NCI-H2171 (cell line): ENCODE measurements at places on chromosomes 2 and 18.

DNA sequence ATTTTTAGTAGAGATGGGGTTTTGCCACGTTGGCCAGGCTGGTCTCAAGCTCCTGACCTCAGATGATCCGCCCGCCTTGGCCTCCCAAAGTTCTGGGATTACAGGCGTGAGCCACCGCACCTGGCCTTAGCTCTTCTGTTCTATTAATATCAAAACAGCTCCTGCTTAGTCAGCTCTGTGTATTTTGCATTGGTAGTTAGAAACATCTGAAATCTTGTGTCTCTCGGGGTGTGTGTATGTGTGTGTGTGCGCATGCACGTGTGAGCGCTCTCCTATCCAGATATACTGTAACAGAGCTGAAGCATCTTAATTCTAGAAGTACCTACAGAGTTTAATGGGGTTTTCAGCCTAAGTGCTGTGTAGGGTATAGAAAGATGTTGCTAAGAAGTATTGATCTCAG lies 33.7 kb downstream of the SETBP1 start:
- DNase-seq: no peak

DNA sequence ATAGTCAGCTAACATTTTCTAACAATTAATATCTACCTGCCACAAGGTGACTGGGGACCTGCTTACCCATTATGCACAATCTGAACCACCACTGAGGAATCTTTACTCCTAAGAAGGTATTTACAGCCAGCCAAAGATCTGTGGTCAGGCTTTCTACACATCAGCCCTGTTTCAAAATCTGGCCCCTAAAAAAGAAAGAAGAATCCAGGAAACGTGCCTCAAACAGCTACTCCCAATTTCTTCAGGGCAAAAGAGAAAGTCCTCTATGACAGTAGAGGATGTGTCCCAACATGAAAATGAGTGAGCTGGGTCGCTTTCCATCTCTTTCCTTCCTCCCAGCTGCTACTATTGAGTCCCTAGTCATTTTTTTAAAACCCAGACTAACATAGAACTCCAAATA lies 79.5 kb downstream of the EPB41L3 start:
- no peak for DNase-seq

GRCh38 chr2:55232863-55233657 lies 572 bp downstream of the RPS27A start:
- no peak for DNase-seq

GRCh38 chr2:236177604-236177966 lies 9.4 kb upstream of the GBX2 start:
- no peak for DNase-seq

- DNase-seq: no peak
Measured at GRCh38 chr2:203853271-203853670, 14.3 kb upstream of the CTLA4 start.

DNA sequence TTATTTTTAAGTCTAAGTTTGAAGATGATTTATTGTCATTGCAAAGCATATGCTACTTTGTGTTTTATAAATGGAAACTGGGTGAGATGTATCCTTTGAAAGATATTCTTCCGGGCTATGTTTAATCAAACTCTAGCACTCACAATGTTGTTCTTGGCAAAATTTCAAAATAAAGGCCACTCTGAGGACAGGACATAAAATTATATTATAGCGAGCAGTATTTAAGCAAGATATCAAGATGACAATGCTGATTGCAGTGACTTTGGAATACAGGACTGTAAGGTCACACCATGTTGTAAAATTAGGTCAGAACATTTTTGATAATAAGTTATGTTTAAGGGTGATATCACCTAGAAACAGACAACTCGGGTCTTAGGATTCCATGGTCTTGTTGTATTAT lies 14.2 kb downstream of the RPRM start:
- DNase-seq: no peak

DNA sequence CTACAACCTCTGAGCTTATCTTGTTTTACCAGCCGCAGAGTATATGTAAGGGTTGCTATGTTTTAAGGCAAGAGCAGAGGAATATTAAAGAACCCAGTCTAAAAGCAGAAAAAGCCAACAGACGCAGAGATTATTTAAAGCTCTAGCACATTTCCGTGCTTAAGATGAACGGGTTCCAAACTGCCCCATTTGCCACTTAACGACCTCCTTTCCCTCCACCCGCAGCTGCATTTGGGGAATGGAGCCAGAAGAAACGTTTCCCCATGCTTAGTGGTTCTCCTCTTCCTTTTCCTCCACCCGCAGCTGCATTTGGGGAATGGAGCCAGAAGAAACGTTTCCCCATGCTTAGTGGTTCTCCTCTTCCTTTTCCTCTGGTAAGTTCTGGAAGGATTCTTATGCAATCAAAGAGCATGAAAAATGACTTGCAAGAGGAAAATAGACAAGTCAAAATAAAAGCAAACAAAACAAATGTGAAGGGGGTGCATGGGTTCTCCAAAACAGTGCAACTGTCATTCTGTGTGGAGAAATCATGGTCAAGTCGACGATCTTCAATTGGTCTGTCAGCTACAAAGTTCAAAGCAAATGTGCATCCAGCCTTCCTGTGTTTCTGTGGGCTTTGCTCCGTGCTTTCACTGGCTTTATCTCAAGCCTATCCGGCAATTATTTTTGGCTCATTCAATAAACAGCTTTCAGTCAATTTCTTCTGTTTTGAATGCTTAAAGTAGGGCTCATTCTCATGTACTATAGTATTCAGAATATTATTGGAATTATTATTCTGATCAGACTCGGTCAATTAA lies 57.8 kb downstream of the DIPK1C start:
- DNase-seq: no peak

GRCh38 chr18:23228102-23229061 lies 93.1 kb downstream of the CABLES1 start:
- DNase-seq: peak; percentile 17

GRCh38 chr18:49678440-49678839 lies 116.6 kb downstream of the LIPG start:
- DNase-seq: no peak

DNA sequence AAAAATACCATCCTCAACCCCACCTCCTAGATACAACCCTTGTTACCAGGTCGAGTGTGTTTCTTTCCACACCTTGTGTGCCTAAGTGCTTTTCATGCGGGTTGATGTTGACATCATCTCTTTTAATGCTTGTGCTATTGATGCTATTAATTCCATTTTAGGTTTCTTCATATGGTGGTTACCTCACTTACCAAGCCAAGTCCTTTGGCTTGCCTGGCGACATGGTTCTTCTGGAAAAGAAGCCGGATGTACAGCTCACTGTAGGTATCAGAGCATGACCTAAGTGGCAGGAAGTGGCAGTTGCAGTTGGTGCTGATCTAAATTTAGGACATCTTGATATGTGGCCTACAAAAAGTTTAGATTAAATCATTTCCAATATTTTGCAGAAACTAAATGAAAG lies 149.9 kb upstream of the TTC39C start:
- no peak for DNase-seq

DNA sequence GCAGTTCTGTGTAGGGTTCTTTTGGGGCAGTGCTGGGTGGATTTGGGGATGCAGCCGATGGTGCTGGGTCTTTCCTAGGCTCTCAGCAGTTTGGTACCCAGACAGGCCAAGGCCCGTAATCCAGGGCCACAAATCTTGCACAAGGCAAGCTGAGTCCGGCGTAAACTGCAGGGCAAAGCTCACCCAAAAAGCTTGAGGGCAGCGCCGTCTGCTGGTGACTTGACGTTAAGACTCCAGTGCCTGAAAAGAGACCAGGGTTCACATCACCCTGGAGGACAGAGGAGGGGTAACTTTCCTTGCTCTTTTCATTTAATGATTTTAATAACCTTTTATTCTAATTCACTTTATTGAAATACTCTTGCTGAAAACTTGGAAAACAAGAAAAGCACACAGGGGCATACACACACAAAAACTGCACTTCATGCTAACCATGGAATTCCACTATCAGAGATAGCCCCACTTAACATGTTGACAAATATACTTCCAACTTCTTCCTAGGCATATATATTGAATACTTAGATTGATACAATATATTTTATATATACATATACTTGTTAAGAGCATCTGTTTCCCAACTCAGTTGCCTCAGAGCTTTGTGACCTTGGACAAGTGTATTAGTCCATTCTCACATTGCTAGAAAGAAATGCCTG lies 38.9 kb downstream of the CNGA3 start:
- DNase-seq: peak; percentile 65

DNA sequence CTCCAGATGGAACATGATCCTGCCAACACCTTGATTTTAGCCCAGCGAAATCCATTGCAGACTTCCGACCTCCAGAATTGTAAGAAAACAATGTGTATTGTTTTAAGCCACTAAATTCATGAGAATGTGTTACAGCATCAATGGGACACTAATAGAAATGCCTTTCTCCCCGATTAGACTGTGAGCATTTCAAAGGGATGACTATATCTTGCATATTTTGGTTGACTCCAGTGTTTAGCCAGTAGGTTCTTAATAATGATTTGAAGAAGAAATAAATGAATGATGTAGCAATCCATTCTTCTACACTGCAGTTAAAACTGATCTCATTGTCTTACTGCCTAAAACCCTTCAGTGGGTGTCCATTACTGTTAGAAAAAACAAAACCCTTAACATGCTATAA lies 67.4 kb upstream of the ACVR1C start:
- no peak for DNase-seq

GRCh38 chr2:184890311-184890710 lies 292.0 kb downstream of the ZNF804A start:
- DNase-seq: no peak

GRCh38 chr2:3265981-3266924 lies 111.4 kb downstream of the EIPR1 start:
- DNase-seq: no peak

DNA sequence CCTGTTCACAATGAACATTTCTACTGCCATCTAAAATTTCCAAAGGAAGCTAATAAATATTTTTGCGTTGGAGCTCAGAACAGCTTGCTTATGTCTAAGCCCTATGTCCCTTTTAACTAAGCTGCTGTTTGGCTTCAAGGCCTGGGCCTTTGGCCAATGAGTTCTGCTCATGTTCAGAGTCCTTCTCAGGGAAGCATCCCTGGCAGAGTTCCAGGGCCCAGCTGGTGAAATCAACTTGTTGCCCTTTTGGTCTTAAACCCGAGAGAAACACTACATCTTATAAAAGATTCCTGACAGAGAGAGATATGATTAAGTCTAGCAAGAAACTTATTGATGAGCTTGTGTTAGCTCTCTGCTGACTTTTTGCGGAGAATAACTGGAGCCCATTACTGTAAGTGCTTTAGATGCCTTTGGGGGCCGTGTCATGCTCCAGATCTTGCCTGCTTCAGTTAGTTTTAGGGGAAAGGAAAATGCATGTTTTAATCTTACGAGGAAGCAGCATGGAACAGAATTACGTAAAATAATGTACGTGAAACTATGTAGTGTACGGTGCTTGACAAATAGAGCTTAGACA lies 102.5 kb upstream of the NOSTRIN start:
- peak; percentile 37 for DNase-seq

DNA sequence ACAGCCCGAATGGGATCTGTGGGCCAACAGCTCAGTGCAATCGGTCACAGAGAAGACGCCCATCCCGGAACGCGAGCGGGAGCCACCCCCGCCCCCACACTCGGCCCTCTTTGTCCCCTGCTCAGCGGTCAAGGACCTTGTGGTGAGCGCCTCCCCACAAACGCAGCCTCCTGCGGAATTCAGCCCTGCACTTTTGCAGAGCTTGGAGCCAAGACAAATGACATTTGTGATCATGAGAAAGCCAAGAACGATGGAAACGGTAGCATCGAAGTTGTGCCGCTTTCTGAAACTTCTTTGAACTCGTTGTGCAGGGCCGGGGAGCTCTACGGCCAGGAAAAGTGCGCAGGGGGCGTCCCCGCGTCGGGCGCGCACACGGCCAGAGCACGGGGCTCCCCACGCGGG lies 6.7 kb upstream of the SALL3 start:
- no peak for DNase-seq

- DNase-seq: peak; percentile 65
Measured at GRCh38 chr18:45686891-45687611, 36.9 kb upstream of the SLC14A1 start.

DNA sequence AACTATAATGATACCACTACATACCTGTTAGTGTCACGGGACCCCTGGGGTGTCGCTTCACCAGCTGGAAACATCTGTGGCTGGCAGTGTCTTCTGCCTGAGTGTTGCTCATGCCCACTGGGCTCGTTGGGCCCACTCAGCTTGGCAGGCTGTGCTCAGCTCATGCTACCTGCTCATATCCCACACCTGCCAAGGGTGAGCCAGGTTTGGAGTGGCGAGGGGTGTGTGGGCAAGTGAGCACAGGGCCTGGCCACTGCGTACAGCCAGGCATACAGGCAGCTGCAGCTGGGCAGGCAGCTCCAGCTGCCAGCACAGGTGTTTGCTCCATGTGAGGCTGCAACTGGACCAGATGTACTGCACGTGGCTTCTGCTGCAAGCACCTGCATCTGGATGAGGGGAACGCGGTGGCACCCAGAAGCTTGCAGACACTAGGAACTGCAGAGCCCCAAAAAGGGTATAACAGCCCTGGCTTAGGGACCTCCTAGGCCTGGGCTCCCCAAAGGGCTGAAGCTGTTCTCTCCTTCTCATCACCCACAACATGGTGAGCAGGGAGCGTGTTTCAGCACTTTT lies 70.1 kb downstream of the SUCLG1 start:
- no peak for DNase-seq

DNA sequence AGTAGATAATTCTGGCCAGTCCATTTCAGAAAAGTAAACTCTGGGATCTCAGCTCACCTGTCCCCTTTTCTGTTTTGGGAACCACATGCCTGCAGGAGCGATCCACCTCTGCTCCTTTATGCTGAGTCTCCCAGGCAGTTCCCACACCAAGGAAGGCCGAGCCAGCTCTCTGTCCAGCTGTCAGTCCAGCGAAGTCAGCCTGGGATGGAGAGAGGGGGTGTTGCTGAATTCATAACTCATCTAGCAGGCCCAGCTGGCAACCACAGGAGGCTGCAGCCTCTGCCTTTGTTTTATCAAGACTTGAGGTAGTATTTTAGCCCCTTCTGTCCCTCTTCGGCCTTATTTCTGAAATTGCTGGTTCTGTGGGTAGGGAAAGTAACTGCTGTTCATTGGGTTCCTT lies 209.9 kb downstream of the ARL4C start:
- DNase-seq: no peak

DNA sequence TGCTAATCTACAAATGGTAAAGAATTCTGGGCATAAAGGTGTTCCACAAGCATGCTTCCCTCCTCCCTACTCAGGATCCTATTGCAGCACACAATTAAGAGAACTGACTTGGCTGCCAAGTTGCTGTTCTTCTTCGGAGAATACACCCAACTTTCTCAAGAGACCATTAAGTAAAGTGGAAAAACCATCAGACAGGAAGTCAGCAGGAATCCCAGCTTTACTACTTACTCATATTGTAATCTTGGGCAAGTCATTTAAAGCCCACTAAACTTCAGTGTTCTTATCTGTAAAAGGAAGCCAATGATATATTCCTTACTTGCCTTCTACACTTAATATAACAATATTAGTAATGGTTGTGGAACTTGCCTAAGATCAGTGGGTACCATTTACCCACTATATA lies 37.8 kb downstream of the PSTPIP2 start:
- no peak for DNase-seq

GRCh38 chr2:233329489-233330135 lies 22.0 kb downstream of the SAG start:
- peak; percentile 35 for DNase-seq

GRCh38 chr2:54227798-54228197 lies 28.2 kb downstream of the TSPYL6 start:
- DNase-seq: no peak
